ENCODE measurements at places on chromosomes 4 and X. TPM values are rescaled to one million over a fixed set of nuclear protein-coding genes. Genes with fewer than 3 reads are reported as not detected.

The CTAG1A gene
- polyA plus RNA-seq = not detected

- DNase-seq = peak; percentile 22
Observed at GRCh38 chr4:122826079-122826527, 528 bp upstream of the FGF2 start.

GRCh38 chr4:140271553-140271952 is 101.9 kb upstream of the SCOC start:
- DNase-seq = no peak

The ASB11 gene
- polyA plus RNA-seq = not detected

DNA sequence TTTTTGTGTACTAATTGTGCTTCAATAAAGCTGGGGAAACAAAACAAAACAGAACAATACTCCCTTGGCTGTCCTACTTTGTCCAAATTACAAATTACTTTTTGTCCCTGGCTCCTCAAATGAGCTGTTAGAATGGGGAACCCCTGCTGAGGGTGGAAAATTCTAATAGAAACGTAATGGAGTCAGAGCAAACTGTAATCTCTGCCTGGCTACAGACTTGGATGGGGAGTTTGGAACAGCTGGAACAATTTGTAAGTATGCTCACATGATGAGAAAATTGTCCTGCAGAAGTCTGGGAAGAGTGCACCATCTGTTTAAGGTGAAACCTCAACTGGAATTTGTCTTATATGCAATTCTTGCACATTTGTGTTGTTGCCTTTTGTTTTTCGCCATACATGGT is 364.4 kb upstream of the CLNK start:
- DNase-seq = no peak

DNA sequence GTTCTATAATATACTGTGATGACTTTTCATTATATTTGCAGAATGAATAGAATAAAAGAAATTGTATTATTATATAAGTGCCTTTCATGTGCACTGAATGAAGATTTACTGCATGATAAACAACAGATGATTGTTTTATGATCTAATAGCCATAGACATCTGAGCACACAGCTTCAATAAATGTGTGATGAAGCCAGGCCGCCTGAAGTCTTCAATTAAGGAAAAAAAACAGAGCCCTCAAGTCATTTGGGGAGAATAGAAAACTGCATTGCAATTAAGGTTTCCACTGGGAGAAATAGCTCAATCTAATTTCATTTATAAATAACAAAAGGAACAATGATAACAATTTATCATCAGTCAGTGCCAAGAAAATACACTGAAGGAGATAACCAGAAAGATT is 955.2 kb downstream of the FSTL5 start:
- DNase-seq = no peak

- no peak for DNase-seq
Observed at GRCh38 chrX:1852082-1852481, 237.2 kb downstream of the ASMT start.

The PABPC5 gene
- polyA plus RNA-seq = 8.1 TPM

GRCh38 chrX:136126872-136127406 is 20.4 kb upstream of the FHL1 start:
- DNase-seq = no peak

The WNK3 gene
- 3.9 TPM for polyA plus RNA-seq

DNA sequence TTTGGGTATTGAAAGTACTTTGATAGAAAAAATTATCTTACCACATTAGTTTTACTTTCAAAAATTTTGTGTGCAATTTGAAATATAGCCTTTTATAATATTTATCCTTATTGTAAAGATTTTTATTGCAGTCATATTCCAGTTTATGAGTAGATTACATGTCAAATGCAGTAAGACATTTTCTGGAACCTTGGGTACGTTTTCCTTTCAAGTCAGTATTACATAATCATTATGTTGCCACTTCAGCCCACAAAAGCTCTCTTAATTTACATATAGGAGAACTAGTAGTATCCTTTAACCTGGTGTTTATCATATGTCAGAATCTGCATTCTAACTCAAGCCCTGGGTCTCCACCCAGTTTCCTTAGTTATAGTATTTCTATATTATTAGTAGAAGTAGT is 98.5 kb downstream of the CENPC start:
- no peak for DNase-seq

DNA sequence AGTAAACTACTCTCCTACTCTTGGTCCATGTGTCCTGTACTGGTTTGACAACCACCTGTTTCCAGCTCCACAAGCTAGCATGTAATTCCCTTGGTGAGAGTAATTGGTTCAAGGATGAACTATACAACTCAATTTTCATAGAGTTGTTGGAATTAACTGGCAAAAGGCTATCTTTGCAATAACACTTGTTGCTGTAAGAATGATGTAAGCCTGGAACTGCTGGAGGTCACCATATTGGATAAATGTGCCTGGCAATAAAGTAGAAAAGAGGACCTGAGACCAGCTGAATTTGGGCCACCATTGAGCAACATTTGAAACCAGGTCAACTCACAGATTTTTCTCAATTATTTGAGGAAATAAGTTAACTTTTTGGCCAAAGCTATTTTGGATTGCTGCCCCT is 175.5 kb downstream of the CAMK2D start:
- no peak for DNase-seq

Measured in right renal pelvis (tissue), 4 donors.